Dorsolateral prefrontal cortex (tissue), 122 donors: ENCODE measurements at places on chromosomes 1 and 21.
A peak's percentile ranks its signal among the peaks of the same experiment; 100 is the strongest.

GRCh38 chr1:53595906-53596305, 136.7 kb downstream of the DMRTB1 start:
- no peak for DNase-seq

GRCh38 chr1:186534401-186534800, 73.5 kb upstream of the PDC start:
- no peak for DNase-seq

GRCh38 chr1:47944561-47944960, 52.6 kb downstream of the TRABD2B start:
- no peak for DNase-seq

GRCh38 chr1:91020967-91021685, 709 bp downstream of the ZNF644 start:
- DNase-seq, result peak; percentile 40

DNA sequence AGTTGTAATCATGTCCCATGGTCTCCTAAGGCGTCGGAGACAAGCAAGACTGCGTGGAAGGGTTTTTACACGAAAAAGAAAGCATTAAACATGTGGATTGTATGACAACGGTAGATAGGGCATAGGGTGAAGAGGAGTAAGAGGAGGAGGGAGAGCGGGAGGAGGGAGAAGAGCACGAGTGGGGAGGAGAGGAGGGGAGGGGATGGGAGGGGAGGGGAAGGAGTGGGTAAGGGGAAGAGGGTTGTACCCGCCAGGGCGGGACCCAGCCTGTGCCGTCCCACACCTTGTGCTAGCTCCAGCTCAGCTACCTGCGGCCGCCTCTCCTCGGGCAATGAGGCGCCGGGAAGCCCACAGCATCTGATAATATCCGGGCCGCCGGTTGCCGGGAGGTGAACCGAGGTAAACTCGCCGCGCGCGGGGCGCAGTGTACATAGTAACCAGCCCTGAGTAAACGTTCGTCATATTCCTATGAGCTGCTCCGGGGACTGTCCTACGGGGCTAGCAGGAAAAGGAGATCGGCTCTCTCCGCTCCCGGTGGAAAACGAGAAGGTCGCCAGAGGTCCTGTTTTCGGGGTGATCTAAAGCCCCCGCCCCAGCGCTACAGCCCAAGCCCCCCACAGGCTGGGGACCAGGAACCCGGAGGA, 449 bp upstream of the RCAN3 start:
- DNase-seq, result peak; percentile 64

GRCh38 chr1:84884671-84885389, 8.2 kb downstream of the LPAR3 start:
- no peak for DNase-seq

- DNase-seq, result no peak
Observed at GRCh38 chr1:16922885-16923431, 1.2 kb downstream of the CROCC start.

DNA sequence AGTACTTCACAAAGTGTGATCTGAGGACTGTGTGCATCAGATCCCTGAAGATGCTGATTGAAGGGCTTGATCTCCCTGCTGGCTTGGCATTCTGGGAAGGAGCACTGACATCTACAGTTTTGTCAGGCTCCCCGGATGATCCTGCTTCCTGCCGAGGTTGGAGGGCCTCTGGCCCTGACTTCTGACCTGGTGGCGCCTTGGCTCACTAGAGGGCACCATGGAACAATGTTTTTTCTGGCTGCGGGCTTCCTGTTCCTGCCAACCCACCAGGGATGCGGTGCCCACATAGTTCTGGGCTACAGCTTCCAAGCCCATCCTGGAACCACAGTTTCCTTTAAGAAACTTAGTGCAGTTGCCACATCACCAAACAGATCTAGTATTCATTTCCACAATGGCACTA, 38.8 kb upstream of the RASAL2 start:
- DNase-seq, result no peak

DNA sequence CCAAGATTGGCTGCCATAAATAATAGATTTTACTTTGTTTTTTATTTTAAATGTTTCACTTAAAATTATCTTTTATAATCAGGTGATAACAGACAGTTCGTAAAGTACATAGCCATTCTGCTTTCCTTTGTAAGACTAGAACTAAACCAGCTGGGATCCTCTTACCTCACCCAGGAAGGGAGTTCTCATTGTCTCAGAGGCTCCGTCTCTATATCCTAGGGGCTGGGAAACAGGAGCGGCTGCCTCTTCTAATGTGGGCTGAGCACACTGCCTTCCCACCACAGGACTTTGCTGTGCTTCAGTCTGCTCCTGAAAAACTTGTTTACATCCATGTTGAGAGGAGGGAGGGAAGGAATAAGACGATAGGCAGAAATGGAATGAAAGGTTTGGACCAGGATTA, 45.6 kb upstream of the PGD start:
- DNase-seq, result no peak

DNA sequence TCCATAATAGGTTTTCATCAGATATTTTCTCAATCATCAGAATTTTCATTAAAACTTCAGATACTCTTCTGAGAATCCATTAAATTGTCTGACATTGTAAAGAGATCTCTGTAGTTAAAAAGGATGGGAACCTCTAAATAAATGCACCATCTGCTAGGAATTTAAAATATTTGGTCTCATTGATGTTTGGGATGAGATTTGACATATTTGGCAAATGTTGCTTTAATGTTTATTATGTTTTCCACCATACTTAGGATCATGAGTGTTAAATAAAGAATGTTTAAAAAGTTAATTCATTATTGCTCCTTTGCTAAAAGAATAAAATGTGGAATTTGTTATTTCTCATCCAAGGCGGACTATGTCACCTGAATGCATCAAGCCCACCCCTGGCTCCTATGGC, 85.5 kb upstream of the VANGL1 start:
- DNase-seq, result no peak

- DNase-seq, result no peak
Observed at GRCh38 chr1:162823771-162824525, 33.4 kb downstream of the HSD17B7 start.

GRCh38 chr1:161735837-161736236, 13.7 kb upstream of the DUSP12 start:
- no peak for DNase-seq

GRCh38 chr1:200367841-200368534, 41.8 kb downstream of the ZNF281 start:
- DNase-seq, result no peak

- no peak for DNase-seq
Observed at GRCh38 chr21:31398574-31398973, 54.5 kb upstream of the TIAM1 start.

- DNase-seq, result no peak
Observed at GRCh38 chr1:226722240-226722900, 16.7 kb downstream of the ITPKB start.

DNA sequence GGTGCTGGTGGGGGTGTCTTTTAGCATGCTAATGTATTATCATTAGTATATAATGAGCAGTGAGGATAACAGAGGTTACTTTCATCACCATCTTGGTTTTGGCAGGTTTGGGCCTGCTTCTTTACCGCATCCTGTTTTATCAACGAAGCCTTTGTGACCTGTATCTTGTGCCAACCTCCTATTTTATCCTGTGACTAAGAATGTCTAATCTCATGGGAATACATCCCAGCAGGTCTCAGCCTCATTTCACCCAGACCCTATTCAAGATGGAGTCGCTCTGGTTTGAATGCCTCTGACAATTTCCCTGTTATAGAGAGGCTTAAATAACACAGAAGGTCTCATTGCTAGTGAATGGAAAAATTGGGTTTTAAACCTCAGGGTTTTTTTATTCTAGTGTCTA, 300.8 kb upstream of the PROX1 start:
- no peak for DNase-seq

DNA sequence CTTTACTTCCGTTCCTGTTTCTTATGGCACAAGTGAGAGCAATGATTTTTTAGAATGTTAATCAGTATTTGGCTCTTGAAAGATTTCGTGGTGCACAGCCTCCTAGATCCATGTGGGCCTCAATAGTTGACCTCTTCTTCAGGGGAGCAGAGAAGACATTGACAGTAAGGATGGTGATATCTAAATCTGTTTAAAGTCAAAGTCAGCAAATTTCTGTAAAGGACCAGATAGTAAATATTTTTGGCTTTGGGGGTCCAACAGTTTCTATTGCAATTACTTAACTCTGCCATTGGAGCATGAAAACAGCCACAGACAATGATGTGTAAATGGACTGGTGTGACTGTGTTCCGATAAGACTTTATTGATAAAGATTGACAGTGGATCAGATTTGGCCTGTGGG, 27.4 kb downstream of the TNN start:
- no peak for DNase-seq

GRCh38 chr1:165259706-165260428, 96.6 kb downstream of the LMX1A start:
- DNase-seq, result no peak

DNA sequence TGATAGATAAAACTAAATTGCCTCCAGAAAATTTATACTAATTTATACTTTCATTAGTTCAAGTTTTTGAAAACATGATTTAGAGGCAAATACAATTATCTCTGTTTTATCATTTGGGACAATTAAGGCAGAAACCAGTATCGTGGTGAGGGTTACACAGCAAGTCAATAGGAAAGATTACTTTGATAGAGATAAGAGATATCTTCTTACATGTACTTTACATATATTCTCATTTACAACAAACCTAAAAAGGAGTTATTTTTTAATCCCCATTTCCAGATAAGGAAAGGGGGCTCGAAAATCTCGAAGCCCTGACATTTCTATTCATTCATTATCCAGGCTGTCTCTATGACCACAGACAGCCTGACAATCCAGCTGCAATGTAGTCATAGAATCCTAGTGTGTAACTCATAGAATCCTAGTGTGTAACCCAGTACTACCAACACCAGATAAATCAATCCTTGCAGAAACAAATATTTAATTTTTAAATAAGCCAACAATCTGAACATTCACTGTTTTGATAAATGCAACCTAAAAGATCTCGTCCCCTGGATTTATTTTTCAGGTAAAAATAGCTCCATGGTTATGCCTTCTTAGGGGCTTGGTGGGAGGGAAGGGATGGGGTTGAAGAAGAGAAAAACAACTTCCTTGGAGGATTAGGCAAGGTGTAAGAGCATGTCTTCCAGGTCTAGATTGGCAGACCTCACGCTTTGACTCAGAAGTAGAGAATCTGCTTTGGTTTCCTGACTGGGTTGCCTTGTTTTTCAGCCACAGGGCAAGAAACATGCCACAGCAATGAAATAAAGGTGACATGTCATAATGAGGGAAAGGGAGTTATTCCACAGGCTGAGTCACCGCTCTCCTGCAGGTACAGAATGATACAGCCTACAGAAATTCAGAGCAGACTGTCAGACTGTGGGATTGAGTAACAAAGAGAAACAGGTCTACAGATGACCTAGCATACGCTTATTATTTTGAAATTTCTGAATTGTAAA, 45.6 kb downstream of the IRF2BP2 start:
- DNase-seq, result no peak

DNA sequence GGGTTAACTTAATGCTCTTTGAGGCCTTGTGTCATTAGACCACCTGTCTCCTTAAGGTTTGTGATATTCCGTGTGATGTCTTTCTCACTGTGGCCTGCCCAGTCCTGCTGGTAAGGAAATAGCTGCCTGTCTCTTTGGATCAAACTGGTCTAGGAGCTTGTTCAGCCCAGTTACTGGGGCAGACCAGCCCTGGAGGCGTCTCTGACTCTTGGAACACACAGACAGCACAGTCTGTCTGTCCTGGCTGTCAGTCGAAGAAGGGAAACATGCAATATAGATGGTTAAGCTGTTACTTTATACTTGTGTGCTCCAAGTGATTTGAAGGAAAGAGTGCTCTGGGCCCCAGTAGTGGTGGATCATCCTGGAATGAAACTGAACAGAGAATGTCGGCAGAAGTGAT, 20.4 kb downstream of the PBX1 start:
- DNase-seq, result no peak

- DNase-seq, result no peak
Observed at GRCh38 chr1:232283864-232284263, 346.1 kb downstream of the SIPA1L2 start.

DNA sequence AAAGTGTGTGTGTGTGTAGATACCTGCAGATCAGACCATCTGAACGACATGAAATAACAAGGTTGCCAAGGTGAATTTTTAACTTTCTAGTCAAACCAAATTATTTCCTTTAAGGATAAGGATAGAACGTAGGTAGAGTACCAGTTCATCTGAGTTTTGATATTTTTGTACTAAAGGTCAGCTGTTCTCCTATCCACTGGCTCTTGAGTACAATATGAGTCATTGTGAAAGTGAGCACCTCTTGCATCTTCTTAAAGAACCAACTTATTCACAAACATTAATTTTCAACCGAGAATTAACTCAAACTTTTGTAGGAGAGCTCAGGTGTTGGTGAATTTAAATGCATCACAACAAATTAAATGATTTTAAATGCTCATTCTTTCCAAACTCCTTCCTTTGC, 71.5 kb downstream of the IFI44 start:
- no peak for DNase-seq

DNA sequence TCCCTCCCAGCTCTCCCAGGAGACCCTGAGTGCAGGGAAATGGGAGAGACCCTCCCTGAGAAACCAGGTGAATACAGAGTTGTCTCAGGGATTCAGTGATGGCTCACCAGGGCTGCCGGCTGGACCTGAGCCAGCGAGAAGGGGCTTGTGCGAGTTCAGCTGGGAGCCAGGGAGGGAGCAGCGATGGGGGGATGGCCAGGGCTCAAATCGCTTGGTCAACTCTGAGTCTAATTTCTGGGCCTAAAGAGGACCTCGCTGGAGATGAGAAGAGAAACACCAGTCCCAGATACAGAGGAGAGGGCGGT, 6.5 kb downstream of the FCGR2A start:
- DNase-seq, result no peak

- no peak for DNase-seq
Observed at GRCh38 chr1:187513190-187513589, 684.4 kb downstream of the PLA2G4A start.

DNA sequence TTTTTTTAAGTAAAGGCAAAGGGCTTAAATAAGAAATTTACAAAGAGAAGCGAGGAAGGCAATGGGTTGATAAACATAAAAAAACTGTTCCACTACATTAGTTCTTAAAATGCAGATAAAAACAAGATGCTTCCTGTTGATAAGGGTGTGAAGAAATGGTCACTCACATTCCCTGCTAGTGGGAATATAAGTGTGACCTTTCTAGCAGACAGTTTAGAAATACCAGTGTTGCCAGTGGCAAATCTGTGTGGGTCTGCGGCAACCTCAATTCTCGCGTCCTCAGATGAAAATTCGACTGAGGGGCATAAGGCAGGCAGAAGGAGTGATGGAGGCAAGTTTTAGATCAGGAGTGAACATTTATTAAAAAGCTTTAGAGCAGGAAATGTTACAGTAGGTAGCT, 151.1 kb downstream of the NTNG1 start:
- DNase-seq, result no peak

DNA sequence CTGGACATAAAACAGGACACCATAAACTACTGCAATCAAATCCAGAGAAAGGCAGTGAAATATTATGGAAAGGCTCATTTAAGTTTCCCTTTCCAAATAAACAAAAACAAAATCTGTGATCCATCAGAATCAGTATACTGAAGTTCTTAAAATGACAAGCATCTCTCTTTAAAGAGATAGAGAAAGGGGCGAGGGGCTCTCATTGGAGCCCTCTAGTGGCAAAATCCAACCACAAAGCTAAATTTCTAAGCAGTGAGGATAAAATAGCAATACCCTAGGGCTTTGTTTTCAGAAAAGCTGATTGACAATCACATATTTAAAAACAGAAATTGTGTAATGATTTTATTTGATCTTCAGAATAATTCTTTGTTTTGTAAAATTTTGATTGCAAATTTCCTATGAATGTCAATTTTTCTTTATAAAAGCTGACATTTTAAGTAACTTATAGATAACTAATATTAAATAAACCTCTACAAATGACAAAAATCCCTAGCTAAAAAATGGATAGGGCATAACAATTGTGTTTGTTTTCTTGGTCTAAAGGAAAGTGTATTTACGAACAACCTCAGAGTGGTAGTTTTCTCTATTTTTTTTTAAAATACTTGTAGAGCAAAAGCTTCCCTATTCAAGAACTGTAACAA, 138.2 kb downstream of the COL24A1 start:
- DNase-seq, result no peak
